Stimulated activated naive CD4-positive, alpha-beta T cell treated with Interleukin-2 at 50 U/mL for 16 hours (primary cell): ENCODE measurements at places on chromosomes 7 and 10.

- no peak for DNase-seq
These were observed 287.5 kb upstream of the KLF14 start for GRCh38 chr7:131021460-131021859.

DNA sequence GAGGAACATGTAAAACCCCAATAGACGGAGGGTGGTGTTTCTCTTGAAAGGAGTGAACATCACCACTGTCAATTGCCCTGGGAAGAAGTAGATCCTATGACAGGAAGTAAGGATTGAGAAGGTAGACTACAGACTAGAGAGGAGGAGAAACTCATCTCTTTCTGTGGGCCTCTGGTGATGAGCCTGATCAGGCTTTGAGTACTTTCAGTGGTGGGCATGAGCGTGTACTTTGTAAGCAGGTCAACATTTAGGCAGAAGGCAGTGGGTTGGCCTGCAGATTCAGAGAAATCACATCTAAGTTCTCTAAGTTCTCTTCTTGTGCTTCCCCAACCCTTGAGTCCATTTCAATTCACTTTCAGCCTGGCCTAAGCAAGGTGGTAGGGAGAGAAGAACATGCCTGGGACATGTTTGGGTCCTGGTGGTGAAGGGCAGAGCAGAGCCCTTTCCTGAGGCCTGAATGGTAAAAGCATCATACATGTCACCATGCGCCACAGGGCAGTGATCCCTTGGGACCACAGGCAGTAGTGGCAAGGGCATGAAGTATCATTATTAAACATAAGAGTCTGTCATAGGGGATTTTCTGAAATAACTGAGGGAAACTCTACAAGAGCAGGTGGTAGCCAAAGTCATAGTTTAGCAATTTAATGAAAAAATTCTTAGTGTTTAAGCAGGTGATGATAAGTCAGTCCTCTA lies 56.4 kb upstream of the ANKRD1 start:
- DNase-seq, result no peak

- DNase-seq, result no peak
These were observed 62.8 kb downstream of the MTPN start for GRCh38 chr7:135914346-135914745.

- no peak for DNase-seq
These were observed 85.4 kb upstream of the PHYHIPL start for GRCh38 chr10:59090817-59091622.

- DNase-seq, result no peak
These were observed 53.3 kb downstream of the ZMYND11 start for GRCh38 chr10:188546-188945.

- DNase-seq, result no peak
These were observed 538.8 kb downstream of the TCERG1L start for GRCh38 chr10:130772676-130773075.

DNA sequence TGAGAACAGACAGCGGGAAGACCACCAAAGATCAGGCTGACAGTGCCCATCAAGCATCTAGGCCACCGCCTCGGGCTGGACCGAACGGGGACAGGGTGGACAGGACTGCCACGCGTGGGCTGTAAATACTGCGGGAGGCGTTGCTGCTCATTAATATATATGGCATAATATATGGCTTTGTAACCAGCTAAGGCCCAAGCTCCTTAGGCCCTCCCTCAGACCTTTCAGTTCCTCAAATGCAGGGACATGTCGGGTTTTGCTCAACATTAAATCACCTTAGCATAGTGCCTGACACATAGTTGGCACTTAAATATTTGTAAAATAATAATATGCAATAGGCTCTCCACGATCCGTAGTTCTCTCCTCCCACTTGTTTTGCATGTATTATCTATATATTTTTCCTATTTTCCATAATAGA lies 402 bp upstream of the TMEM168 start:
- DNase-seq, result no peak

- no peak for DNase-seq
These were observed 3.8 kb downstream of the GPRIN2 start for GRCh38 chr10:46552526-46553237.

GRCh38 chr7:55239406-55239805 lies 125.7 kb upstream of the LANCL2 start:
- no peak for DNase-seq

DNA sequence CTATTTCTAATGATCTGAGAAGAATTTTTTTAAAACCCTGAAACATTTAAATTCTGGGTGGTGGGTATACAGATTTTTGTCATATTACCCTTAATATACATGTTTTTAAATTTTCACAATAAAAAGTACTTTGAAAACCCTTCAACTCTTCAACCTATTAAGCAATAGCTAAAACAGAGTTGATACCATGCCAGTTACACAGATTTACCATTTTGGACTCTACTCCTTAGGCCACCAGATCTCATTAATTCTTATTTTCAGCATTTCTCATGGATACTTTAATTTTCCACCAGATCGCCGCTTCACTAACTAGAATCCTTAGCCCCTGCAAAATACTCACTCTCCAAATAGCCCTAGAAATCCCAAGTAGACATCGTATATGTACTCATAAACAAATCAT lies 12.7 kb upstream of the COL28A1 start:
- no peak for DNase-seq

- no peak for DNase-seq
These were observed 57.2 kb downstream of the MGAM2 start for GRCh38 chr7:142168746-142169145.

- no peak for DNase-seq
These were observed 235.0 kb upstream of the PTN start for GRCh38 chr7:137578541-137578940.

DNA sequence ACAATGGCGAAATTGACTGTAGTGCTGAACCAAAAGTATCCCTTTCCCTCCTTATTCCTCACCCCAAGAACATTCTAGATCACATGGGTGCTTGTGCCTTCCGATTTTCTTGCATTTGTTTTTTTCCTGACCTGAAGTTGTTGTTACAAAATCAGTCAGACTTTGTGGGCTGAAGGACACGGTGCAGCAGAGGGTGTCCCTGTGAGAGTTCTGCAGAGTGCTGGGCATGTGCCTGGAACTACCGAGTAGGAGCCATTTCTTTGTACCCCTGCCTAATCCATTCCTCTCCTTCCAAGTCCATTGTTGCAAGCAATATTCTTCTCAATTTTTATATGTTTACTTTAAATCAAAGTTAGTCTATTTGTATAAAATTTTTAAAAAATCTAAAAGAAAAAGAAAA lies 35.3 kb upstream of the GJD4 start:
- DNase-seq, result no peak

DNA sequence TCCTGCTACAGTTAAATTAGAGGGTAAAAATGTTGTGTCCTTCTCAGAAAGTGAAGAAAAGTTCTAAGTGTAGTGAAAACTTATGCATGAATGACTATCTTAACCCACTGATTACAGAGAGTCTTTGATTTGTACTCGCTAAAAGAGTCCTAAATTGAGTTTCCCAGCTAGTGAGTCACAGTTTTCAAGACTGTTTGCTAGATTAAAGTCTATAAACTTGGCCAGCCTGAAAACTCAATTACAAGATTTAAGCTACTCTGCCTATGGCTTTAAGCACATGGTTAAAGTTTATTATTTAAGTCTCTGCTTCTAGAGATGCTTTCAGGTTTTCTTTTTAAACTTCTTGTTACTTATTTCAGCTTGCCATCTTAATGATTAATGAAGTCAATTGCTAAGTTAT lies 44.4 kb downstream of the MRPS24 start:
- DNase-seq, result no peak

GRCh38 chr7:110400411-110400810 lies 690.5 kb upstream of the LRRN3 start:
- no peak for DNase-seq

GRCh38 chr10:55813451-55814170 lies 547.4 kb downstream of the ZWINT start:
- no peak for DNase-seq

DNA sequence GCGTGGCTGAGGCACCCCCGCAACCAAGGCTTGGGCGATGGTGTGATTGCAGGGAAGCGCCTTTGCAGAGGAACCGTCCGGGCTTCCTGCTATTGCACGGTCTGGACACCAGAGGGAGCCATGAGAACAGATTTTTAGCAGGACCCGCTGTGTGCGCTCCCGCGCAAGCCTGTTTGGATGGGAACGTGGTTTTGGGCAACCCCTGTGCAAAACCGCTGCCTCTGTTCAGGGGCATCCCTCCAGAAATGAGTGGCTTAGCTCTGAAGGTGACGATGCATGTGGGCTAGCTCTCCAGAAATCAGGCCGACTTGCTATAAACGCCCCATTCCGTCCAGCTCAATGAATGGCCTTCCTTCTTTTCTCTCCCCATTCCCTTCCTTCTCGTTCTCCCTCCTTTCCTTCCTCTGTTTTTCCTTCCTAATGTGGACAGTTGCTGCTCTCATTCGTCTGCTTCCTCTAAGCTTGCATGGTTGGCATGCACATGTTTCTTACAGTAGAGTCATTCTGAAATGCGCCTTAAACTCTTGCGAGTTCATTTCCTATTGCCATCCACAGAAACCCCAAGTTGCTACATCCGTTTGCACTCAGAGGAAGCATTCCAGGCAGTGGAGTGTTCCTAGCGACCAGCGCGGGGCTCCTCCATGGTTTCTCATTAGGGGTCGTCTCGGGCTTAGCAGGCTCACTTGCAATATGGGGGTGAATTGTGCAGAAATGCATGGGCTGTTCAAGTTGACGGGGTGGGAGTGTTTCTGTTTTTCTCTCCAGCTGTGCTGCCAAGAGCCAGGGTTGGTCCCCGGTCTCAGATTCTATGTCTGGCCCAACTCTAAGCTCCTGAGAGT lies 302.5 kb upstream of the GALNT17 start:
- DNase-seq, result peak; percentile 49

DNA sequence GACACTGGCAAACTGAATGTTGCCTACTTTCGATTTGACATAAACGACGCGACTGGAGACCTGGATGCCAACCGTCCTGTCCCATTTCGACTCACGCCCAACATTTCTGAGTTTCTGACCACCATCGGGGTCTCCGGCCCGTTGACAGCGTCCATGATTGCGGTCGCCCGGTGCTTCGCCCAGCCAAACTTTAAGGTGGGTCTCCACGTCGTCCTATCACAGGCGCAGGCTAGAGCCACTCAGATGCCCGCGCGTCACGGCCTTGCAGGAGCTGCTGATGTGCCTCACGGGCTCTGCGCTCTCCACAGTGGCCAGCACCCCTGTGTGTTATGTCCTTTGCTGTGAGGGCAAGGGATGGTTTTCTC lies 132.6 kb downstream of the SMURF1 start:
- no peak for DNase-seq

GRCh38 chr10:9823268-9823930 lies 1194.3 kb upstream of the CELF2 start:
- no peak for DNase-seq

- DNase-seq, result no peak
These were observed 202.5 kb upstream of the PLXNA4 start for GRCh38 chr7:132778761-132779160.

DNA sequence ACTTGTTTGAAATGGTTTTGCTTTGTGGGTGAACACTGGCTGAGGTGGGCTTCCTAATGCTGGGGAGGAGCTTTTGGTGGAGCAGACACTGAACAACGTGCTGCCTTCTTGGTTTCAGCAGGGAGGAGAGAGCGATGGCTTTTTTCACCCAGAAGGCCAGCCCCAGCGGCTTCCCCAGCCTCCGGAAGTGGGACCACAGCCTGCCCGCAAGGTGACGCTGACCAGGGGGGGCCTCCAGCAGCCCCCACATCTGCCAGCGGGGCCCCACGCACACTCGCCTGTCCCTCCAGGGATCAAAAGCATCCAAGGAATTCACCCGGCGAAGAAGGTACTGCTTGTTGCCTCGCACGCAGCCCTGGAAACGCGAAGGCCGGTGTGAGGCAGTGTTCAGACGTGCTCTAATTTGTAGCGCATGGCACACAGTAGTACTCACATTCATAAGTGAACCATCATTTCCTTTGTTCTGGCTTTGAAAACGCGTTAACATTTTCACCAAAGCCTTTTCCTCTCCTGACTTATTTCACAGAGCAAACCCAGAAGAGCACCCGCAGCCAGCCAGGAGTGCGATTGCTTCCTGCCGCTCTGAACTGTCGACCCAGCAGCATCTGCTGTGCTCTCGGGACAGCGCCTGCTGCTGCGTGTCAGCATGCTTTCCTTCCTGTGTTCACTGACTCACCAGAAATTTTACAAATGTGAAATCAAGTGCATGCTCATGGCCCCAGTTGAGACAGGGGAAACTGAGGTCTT lies 48.4 kb downstream of the SHH start:
- DNase-seq, result peak; percentile 22

DNA sequence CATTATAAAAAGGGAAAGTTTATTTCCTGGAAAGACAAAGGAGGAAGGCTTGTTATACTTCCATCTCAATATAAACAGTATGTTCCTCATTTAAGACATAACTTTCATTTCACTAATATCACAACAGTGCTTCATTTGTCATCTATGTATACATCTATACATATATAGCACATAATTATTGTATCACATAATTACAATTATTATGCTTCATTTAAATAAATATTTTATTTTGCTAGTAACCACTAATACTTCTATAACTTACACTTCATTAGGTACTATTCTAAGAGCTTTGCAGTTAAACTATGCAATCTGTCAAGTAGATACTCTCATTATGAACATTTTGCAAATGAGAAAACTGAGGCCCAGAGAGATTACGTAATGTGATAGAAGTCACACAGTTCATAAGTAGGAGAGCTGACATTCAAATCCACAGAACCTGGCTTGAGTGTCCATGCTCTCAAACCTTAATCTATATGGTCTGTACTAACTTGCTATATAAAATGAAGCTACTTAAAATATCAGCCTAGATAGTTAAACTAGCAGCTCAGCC lies 86.5 kb downstream of the PPP1R3A start:
- DNase-seq, result no peak

DNA sequence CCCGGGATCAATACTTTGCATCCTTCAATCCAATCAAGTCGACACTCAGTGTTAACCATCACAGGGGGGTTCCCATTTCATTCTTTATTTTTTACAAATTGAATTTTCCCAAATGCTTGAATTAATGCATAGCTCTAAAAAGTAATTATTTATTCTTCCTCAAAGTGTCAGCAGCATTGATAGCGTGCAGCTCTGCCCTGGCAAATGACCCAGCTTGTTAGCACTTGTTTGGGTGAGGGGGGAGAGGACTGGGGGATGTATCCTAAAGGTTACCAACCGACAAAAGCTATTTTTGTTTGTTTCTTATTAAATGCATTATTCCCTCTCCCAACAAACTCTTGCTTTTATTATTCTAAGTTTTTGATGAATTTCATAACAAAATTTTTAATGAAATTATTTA lies 27.0 kb upstream of the ELMO1 start:
- no peak for DNase-seq

- no peak for DNase-seq
These were observed 447.6 kb upstream of the ZMIZ1 start for GRCh38 chr10:78620985-78621799.

GRCh38 chr7:45176886-45177731 lies 19.5 kb downstream of the RAMP3 start:
- DNase-seq, result no peak
